ENCODE measurements at places on chromosomes 4 and X. TPM values are rescaled to one million over a fixed set of nuclear protein-coding genes. Genes with fewer than 3 reads are reported as not detected.

SHROOM4 gene
- polyA plus RNA-seq = 5.8 TPM

GRCh38 chr4:24809815-24810405 lies 14.5 kb downstream of the SOD3 start:
- no peak for DNase-seq

GRCh38 chrX:6004529-6004928 lies 224.1 kb downstream of the NLGN4X start:
- no peak for DNase-seq

GAK gene
- 43.2 TPM for polyA plus RNA-seq

- no peak for DNase-seq
Measured at GRCh38 chr4:6179362-6179761, 21.0 kb downstream of the JAKMIP1 start.

CYSLTR1 gene
- 10.0 TPM for polyA plus RNA-seq

DNA sequence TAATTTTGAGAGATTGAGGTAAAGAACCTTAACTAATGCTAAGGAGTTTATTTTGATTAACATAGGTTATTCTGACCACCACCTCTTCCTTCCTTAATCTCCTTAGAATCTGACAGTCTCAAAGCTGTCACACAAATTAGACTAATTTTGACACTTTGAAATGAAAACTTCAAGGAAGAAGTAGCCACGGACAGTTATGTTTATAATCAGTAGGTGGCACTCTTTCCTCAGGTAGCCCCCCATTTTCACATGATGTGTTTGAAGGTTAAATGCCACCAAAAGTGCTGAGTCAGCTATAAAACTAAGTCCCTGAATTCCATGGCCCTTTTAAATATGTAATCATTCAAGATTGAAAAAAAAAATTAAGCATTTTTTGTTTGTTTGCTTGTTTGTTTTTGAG lies 22.4 kb downstream of the TMEM33 start:
- DNase-seq = no peak

- no peak for DNase-seq
Measured at GRCh38 chr4:1725521-1725920, 4.2 kb downstream of the TACC3 start.

DNA sequence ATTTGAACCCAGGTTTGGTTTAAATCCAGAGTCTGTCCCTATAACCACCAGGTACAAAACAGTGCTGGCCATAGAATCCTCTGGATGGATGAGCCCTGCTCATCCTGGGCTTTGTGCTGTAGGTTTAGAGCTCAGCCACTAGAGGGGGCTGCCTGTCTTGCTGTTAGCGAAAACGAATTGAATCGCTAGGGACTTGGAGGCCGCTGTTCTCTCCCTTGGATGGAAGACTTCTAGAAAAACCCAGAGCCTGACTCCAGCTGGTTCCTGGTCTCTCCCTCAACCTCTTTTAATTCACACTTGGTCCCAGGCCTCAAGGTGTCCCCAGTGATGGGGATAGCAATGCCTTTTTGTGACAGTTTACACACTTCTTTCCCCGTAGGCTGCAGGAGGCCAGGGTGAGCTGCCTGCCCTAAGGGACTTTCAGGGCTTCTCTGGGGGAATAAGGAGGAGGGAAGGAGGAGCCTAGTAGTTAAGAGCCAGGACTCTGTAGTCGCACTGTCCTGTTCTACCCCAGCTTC lies 8.7 kb downstream of the RIPPLY1 start:
- DNase-seq = peak; percentile 46

TLL1 gene
- polyA plus RNA-seq = 1.7 TPM

DNA sequence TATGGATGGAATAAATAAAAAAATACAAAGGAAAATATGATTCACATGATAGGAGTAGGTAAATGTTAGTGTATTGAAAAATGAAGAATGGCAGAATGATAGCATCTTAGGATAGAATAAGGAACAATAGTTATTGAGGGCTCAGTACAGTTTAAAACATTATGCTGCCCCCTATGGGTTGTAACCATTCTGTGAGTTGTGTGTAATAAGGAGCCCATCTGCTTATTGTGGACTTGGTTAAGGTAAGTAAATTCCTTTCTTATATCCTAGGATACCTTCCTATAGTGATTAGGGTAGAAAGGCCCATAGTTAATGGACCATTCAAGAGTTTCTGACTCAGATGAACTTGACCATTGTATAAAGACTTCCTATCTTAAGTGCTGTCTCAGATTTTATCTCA lies 195.8 kb downstream of the PDHA2 start:
- DNase-seq = no peak

SH2D1A gene
- polyA plus RNA-seq = 0.19 TPM

- DNase-seq = no peak
Measured at GRCh38 chr4:26349496-26349895, 28.7 kb downstream of the RBPJ start.

DNA sequence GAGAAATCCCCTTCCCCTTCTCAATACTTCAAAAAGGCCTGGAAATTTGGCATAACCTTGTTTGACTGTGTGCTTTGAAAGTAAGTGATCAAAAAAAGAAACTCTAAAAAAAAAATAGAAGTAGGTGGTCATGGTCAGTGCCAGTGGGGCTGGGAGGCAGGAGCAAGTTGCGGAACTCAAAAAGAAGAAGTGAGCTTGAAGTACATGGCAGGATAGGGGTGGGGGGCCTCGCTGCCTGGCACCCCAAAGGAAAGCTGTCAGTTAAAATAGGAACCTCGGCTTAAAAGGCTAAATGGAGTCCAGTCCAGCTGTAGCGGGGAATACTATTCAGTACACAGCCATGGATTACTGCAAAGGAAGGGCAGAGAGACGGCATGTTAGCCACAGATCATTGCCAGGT lies 12.2 kb upstream of the NKRF start:
- DNase-seq = no peak

- DNase-seq = no peak
Measured at GRCh38 chr4:2330091-2331042, 68.5 kb upstream of the MXD4 start.

DNA sequence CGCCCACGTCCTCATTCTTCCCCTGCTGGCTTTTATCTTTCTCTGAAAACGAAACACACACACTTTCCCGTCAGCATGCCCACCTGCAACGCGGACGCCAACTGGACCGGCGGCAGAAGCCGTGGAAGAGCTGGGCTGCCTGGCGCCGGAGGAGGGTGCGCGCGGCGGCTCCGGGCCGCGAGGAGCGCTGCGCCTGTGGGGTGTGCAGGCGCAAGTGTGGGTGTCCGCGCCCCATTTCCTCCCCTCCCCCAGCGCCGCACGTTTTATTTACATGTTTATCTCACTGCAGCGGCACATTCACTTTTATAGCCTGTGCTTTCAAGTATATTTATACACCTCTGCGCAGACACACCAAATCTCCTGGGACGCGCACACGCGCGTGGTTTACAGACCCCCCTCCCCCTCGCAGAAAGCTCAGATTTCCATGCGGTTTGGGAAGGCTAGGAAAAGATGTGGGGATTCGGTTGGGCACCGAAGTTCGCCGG lies 1.5 kb downstream of the PITX2 start:
- no peak for DNase-seq

DNA sequence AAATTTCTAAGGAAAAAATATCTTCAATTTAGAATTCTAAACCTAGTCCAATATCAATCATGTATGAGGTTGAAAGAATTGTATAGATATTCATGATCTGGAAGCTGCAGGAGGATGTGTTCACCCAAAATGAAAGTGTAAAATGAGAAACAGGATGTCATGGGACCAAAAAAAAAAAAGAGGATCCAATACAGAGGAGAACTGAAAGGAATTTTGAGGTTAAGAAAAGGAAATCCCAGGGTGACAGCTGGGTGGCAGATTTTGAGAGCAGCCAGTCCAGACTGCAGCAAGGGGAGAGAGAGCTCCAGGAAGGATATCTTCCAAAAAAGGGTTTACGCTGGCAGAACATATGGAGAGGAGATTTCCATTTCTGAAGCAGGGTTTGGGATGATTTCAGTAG lies 38.9 kb downstream of the TLR10 start:
- DNase-seq = no peak

GRCh38 chrX:40418813-40419195 lies 162.0 kb upstream of the ATP6AP2 start:
- no peak for DNase-seq

GRCh38 chr4:151921386-151921785 lies 160.6 kb upstream of the GATB start:
- DNase-seq = no peak

- no peak for DNase-seq
Measured at GRCh38 chr4:84239278-84239845, 259.7 kb downstream of the NKX6-1 start.

- DNase-seq = no peak
Measured at GRCh38 chr4:28490669-28491068, 1630.0 kb downstream of the STIM2 start.

- DNase-seq = peak; percentile 58
Measured at GRCh38 chr4:123554801-123555232, 158.2 kb downstream of the SPRY1 start.

ARMCX6 gene
- polyA plus RNA-seq = 105 TPM

GRCh38 chr4:16464651-16465050 lies 238.4 kb upstream of the TAPT1 start:
- DNase-seq = no peak

PUDP gene
- 31.7 TPM for polyA plus RNA-seq

GRCh38 chr4:85932500-85933290 lies 427.2 kb downstream of the MAPK10 start:
- peak; percentile 59 for DNase-seq

GRCh38 chr4:137536789-137537561 lies 4.7 kb upstream of the PCDH18 start:
- DNase-seq = no peak

DNA sequence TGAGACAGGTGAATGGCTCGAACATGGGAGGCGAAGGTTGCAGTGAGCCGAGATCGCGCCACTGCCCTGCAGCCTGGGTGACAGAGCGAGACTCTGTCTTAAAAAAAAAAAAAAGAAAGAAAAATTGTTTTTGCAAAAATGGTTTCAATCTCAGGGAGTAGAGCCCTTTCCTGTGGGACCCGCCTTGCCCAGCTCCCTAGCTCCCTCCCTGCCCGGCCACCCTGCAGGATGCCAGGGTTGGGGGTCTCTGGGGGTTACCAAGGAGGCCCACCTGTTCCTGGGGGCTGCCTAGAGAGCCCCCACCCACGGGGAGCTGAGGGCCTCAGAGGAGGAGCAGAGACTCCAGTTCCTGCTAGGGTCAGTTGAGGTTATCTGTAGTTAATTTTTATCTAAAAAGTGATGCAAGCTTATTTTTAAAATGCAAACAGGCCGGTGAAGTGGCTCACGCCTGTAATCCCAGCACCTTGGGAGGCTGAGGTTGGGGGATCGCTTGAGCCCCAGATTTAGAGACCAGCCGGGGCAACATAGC lies 18.7 kb upstream of the PLCXD1 start:
- DNase-seq = no peak

PDK3 gene
- 1.5 TPM for polyA plus RNA-seq

- no peak for DNase-seq
Measured at GRCh38 chrX:118353081-118353850, 7.4 kb downstream of the WDR44 start.

- DNase-seq = no peak
Measured at GRCh38 chr4:3429651-3430050, 12.1 kb upstream of the HGFAC start.

GUCY1B1 gene
- 21.5 TPM for polyA plus RNA-seq

VAMP7 gene
- 21.3 TPM for polyA plus RNA-seq

GUCY1A1 gene
- polyA plus RNA-seq = 11.5 TPM

NSD2 gene
- 43.9 TPM for polyA plus RNA-seq

DNA sequence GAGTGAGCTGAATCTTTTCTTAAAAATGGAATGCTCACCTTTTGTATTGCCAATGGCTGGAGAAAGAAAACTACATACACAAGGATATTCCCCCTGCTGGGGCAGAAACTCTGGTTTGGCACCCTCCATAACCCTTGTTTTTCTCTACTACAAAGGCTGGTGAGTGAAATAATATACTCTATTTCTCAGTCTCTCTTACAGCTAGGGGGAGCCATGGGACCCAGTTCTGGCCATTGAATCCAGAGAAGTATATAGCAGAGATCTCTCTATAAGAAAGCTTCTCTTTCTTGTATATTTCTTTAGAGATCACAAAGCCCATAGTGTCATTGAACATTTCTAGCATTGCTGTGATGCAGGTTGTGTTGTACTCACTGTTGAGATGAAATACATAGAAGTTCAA lies 49.8 kb downstream of the SMPX start:
- DNase-seq = no peak

- no peak for DNase-seq
Measured at GRCh38 chrX:24877854-24878650, 137.7 kb downstream of the ARX start.

FAM9B gene
- polyA plus RNA-seq = not detected

DNA sequence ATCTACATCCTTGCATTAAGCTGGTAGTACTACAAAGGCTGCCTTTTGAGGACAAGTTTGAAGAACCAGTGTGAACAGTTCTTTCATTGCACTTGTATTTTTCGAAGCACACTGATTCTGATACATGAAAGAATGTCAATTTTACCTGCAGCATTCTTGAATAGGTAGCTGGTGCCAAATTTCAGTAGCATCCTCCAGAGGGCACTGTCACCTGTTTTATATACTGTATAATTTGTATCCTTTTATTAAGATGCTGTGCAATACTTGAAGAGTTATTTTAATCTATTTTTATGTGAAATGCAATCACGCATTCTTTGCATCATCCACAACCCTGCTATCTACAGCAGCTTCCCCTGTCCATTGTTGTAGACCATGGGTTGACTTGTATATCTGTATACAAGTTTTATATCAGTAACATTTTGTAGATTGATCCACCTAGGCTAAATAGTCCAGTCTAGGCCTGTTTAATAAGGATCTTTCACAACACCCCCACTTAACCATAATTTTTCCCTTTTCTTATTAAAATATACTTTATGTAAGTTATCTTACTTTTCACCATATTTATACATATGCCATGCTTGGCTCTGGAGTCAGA lies 325.7 kb downstream of the PCDH7 start:
- no peak for DNase-seq

DNA sequence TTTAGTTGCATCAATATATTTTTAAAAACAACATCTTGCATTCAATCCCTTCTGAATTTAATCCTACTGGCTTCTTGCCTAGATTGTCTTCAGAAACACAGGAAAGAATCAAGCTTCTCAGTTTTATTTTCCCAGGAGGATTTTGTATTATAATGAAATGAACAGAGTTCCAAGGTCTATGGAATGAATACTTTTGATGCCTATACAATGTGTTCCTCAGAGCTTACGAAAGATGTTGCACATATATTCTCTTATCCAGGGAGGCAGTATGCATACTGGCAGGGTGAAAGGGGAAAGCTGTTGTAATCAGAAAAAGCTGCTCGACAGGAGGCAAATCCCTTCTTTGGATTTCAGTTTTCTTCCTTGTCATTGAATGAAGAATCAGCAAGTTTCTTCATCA lies 8.8 kb downstream of the TMPRSS11D start:
- DNase-seq = peak; percentile 29

DNA sequence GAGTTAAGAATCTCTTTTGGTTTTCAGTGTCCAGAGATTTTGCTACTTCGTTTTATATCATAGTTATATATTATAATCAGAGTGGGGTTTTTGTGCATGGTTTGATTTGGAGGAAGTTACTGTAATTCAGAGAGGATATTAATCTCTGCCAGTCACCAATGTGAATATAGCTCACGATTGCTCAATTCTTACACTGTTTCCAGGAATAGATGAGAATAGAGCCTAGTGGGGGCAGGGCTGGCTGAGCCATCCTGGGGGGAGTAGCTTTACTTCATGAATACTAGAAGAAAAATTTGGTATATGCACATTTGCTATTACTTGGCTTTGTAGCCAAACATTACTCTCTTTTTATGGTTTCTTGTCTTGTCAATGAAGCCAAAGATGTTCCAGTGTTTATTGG lies 60.9 kb upstream of the TRPC3 start:
- no peak for DNase-seq

PRKG2 gene
- polyA plus RNA-seq = 0.40 TPM

GRCh38 chrX:47581731-47582647 lies at the start of gene TIMP1:
Gene TIMP1 (plus strand): TSS chrX:47582436. CDS start chrX:47583416, 980 bp downstream.
- DNase-seq = peak; percentile 87

GRCh38 chr4:154807042-154807630 lies 26.1 kb downstream of the RBM46 start:
- DNase-seq = peak; percentile 11

GRCh38 chr4:7377223-7377865 lies 57.4 kb downstream of the PSAPL1 start:
- no peak for DNase-seq

Measured in hindlimb muscle (tissue), 1 donor.